Cortex of kidney (tissue), 1 donor: ENCODE measurements at places on chromosomes 6 and 20.

- DNase-seq, result no peak
Measured at GRCh38 chr20:16615199-16615598, 42.0 kb upstream of the KIF16B start.

DNA sequence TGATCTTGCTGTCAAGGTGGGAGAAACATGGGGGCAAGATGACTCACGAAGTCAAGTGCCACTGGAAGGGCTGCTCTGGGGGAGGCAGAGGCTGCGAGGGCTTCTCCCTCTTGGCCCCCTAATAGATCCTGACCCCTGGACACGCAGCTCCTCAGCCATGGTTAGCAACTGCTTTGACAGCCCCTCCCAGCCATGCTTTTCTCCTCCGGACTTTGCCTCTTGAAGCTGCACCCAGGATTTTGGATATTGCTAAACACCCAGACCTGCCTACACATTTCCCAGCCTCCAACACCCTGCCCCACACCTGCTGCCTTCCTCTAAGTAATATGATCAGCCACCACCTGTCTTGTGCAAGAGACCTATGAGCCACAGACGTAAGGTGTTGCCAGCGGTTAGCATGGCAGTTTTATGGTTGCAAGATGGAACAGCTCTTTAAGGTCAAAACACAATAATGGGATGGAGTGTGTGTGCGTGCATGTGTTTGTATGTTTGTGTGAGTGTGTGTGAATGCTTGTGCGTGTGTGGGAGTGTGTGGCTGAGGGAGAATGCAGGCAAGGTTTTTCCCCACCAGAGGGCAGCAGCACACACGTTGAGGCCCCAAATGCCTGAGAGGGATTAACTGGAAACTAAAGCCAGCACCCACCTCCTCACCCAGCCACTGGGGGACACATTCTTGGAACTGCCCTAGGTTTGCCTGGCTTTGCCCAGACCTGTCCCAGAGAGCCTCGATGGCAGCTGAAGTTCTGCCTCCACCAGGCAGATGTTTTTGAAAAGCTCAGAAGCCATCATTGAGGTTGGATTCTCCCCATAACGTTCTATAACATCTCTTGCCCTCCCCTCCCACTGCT is 2.5 kb downstream of the IP6K3 start:
- DNase-seq, result no peak

DNA sequence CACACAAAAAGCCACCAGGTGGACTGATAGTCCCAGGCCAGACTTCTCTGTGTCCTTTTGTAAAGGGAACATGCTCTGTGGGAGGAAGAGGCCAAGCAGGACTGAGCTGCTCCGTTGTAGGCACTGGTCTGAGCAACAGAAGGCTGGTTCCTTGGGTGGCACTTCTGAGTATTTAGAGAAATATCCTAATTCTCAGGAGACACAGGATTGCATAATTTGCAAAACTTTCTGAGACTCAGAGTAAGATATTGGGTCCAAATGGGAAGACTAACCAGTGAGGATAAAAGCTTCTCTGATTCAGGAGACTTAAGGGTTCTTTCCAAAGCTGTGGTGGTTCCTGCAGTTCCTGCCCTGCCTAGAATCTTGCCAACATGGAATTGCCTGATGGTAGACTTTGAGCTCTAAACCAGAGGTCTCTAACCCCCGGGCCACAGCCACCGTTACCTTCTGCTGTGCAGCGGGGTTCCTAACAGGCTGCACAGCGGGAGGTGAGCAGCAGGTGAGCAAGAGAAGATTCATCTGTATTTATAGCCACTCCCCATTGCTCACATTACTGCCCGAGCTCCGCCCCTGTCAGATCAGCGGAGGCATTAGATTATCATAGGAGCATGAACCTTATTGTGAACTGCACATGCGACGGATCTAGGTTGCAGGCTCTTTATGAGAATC is 107.0 kb downstream of the OLIG3 start:
- no peak for DNase-seq

GRCh38 chr6:56572788-56573471 is 69.8 kb downstream of the DST start:
- no peak for DNase-seq

DNA sequence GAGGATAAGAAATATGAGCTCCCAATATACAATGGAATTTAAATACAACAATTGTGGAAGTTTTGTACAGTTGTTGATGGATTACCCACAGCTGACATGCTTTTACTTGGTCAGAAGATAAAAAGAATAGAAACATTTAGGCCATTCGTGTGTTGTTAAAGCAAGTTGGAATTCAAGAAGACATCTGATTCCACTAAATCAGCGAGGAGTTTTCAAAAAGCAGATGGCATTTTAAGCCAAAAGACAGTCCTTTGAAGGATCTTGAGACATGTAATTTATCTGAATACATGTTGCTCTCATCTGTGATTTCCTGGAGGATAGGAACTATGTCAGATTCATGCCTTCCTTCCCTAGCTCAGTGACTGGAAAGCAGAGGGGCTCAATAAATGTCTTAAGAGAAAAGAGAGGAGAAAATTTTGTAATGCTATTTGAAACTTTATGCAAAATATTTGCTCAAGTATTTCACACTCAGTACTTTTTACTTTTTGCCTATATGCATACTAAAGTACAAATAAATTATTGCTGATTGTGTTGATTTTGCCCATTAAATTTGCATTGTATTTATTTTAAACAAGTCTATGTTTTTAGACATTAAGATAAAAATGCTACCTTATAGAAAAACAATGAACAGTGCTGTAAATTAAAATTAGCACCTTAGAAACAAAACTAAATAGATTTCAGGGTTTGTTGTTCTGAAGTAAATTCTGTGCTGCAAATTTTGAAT is 733.8 kb upstream of the FLRT3 start:
- DNase-seq, result no peak

- DNase-seq, result no peak
Measured at GRCh38 chr6:89268776-89269175, 46.3 kb downstream of the GABRR2 start.

DNA sequence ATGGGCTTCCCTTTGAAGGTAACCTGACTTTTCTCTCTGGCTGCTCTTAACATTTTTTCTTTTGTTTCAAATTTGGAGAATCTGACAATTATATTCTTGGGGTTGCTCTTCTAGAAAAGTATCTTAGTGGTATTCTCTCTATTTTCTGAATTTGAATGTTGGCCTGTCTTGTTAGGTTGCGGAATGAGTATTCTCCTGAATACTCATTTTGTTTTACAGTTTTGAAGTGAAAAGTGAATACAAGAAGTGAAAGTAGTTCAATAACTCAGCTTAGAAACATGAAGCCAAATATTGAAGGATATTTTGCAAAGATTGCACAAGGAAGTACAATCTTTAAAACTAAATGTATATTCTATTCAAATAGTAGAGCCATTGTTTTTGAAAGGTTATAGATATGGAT is 120.2 kb upstream of the MAP3K4 start:
- no peak for DNase-seq

DNA sequence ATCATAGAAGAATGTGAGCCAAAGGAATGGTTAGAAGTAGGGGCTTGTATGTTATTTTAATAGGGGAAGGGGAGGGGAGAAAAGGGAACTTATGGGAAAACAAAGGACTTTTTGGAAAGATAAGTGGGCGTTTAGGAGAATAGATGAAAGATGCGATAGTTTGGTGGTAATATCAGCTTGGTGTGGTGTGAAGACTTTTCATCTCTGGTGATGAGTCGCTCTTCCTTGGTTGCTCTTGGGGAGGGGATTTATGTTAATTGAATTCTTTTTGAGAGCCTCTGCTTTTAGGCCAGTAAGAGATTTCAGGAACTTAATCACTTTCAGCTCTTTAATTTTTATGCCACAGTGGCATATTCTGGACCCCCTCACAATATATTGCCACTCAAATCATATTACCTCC is 10.8 kb downstream of the HECA start:
- DNase-seq, result no peak

DNA sequence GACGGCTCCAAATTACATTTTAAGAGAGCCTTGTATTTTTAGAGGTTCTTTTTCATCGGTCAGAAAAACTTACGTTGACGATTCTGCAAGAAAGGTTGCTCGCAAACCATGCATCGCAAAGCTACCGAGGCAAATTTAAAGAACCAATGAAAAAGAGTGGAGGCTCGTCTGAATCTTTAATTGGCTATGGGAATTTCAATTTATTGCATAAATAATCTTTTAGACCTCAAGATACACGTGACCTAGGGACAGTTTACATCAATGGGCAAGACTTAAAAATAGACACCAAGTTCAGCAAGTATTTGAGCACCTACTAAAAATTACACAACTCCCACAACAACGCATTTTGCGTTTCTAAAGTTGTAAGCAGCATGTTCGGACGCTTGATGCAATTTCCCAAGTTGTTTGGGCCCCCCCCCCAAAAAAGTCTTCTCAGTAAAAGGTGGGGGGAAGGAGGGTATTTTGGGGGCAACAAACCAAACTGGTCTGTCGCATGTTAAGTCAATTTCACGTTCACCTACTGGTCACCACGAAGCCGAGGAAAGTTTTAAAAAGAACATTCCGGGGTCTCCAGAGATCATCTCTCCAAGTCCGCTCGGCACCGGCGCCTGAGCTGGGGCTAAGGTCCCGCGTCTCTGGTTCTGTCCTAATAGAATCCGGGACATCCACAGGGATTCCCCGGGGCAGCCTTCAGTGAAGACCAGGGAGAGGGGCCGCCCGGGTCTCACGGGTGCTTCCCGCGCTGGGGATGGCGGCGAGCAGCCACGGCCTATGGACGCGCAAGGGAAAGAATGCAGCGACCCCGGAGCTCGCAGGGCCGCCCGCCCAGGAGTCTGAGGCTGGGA is 851 bp downstream of the SNX5 start:
- no peak for DNase-seq

DNA sequence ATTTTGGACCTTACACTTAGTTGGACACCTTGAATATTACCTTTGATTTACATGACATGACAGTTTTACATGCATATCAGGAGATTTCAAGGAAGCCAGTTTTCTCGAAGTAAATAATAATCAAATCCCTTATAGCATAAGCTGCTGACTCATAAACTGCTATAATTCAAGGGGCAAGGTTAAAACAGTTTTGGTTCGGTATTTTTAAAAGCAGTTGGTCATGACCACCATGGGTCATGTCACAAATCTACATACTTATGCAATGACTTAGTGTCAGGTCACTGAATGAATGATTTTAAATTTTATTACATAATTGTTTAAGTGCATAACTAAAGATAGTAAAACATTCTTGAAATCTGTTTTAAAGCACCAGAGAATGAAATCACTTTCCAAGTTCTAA is 158.0 kb downstream of the DST start:
- no peak for DNase-seq

DNA sequence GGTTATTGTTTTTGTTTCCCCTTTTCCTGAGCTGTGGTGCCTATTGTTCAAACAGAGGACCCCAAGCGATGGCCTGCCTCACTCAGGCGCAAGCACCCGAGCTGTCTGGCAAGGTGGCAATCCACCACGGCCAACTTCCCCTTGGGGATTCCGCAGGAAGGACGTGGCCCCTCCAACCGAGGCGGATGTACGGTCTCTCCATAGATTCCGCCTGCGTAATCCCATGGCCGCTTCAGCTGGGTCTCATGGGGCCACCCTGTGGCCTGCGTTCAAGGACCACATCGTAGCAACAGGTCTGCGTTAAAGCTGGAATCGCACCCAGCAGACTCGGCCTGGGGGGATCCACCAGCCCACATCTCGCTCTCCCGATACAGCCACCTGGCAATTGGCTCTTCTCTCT is 79.9 kb downstream of the CEBPB start:
- no peak for DNase-seq

- no peak for DNase-seq
Measured at GRCh38 chr6:31811645-31812044, 3.4 kb downstream of the HSPA1L start.

DNA sequence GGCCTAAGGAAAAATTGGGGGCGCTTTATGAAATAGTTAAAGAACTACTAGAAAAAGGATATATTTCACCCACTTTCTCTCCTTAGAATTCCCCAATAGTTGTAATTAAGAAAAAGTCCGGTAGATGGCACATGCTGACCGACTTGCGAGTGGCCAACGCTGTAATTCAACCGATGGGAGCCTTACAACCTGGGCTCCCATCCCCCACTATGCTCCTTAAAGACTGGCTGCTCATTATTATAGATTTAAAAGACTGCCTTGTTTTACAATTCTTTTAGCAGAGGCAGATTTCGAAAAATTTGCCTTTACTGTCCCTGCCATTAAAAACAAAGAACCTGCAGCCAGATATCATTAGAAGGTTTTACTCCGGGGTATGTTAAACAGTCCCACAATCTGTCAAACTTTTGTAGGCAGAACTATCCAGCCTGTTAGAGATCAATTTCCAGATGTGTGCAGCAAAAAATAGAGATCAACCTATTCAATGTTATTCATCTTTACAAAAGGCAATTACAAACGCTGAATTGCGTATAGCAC is 58.5 kb upstream of the PRSS16 start:
- DNase-seq, result no peak

DNA sequence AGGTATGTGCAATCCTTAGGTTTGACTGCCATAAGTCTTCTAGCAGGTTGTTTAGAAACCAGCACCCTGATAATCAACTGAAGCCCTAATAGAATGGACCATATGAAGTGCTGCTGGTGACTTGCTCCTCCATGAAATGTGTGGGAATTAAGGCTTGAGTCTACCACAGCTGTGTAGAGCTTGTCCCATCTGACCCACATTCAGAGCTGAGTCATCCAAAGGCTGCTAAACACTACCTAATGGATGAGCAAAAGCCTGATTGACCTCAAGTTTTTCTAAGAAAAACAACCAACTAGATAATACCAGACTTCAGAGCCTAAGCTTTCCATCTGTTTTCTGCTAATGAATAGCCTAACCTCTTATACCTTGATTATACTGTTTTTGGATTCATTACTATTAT is 120.3 kb upstream of the MOCS1 start:
- no peak for DNase-seq

DNA sequence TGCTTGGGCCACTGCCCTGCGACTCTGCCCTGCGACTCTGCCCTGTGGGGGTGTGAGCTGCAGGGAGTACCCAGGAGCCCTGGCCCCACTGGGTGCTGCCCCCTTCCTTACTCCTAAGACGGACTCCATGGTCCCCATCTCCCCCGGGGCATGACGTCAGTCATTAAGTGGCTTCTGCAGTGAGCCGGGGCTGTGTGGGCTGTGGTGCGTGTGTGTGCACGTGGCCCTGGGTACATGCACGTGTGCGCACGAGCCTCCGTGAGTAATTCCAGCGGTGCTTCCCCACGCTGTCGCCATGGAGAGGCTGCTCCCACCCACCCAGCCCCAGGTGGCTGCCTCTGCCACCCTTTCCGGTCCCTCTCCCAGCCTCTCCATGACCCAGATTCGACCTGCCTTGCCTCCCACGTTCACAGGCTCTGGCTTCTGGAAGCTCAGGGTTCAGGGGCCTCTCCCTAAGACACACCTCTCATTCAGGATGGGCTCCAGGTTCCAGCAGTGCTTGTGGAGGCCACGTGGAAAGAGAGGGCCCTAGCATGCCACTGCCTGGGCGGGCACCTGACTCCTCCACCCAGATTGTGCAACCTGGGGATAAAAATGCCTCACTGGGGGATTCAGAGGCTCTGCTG is 88.3 kb downstream of the DLGAP4 start:
- no peak for DNase-seq

DNA sequence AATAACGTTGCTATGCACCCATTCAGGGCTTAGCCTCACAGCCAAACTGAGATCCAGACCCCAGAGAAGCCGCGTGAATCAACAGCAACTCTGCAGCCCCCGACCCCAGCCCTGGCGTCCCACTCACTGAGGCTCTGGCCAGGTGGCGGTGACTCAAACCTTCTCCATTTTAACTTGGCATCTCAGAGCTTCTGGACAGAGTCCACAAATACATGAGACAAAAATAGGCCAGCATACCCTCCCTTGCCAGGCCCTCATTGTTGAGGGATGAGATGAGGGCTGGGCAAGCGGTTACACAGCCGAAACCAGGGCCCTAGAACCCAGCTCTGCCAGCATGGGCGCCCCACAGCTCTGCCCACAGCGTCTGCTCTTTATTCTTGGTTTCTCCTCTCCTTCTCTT is 118.4 kb downstream of the MYLK4 start:
- no peak for DNase-seq
